ENCODE measurements at places on chromosomes 11 and 22. TPM values are rescaled to one million over a fixed set of nuclear protein-coding genes. Genes with fewer than 3 reads are reported as not detected.
A peak's percentile ranks its signal among the peaks of the same experiment; 100 is the strongest.

DNA sequence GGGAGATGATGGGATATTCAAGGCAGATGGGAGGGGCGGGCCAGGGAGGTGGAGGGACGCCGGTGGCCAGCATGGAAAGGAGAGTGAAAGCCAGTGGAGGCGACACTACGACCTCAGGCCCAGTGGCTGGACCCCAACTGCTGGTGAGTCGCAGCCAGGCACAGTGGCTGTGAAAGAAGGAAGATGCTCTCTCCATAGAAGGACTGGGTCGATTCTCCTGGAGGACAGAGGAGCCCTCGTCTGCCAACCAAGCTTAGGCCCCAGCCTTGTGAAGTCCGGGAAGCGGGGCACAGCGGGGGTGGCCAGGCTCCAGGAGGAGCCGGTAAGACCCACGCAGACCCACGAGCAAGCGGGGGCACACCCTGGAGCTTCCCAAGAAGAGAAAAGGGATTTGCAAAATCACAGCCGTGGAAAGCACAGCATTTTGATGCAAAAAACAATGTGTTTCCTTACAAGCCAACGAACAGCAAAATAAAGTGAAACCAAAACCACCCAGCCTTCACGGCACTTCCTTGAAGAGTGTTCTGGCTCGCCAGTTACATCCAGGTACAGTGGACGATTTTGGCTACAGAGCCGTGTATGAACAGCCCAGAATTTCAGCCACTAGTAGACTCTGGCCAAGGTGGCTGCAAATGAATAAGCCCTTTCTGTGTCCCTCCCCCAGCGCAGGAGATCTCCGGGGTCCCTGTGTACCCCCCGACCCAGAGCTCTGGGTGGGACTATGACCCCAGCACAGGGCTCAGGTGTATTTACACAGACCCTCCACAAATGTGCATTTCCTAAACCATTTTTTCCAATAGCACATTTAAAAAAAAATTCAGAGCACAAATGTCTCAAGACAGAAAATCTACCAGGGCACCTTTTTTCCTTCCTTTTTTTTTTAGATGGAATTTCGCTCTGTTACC is 96.9 kb downstream of the TRMU start:
- peak; percentile 78 for DNase-seq

GRCh38 chr11:78359921-78360320 is 57.7 kb downstream of the GAB2 start:
- DNase-seq, result no peak

- peak; percentile 79 for DNase-seq
Observed at GRCh38 chr11:19903620-19904069, 191.0 kb downstream of the NAV2 start.

- peak; percentile 38 for DNase-seq
Observed at GRCh38 chr11:132158091-132158490, 787.7 kb downstream of the NTM start.

Gene OR2AT4
- polyA plus RNA-seq, result not detected

Gene MMP13
- polyA plus RNA-seq, result 0.32 TPM

Gene DEFB131B
- polyA plus RNA-seq, result not detected
